ENCODE measurements at places on chromosomes 2 and 18. TPM values are rescaled to one million over a fixed set of nuclear protein-coding genes. Genes with fewer than 3 reads are reported as not detected.
A peak's percentile ranks its signal among the peaks of the same experiment; 100 is the strongest.

The MRPS9 gene
- 24.6 TPM for total RNA-seq

- H3K27me3 ChIP-seq = no peaks in the 10 kb centered on the region
- H3K27ac ChIP-seq = peak overlapping the region; percentile 31
- no peak for DNase-seq
- H3K4me3 ChIP-seq = no peak overlapping the region
These were observed 25.9 kb upstream of the IMPA2 start for GRCh38 chr18:11955239-11956029.

GRCh38 chr2:69310111-69311023, 76.7 kb downstream of the GFPT1 start:
- no peak for DNase-seq
- no peaks in the 10 kb centered on the region for H3K27me3 ChIP-seq
- H3K27ac ChIP-seq = peak overlapping the region; percentile 4

DNA sequence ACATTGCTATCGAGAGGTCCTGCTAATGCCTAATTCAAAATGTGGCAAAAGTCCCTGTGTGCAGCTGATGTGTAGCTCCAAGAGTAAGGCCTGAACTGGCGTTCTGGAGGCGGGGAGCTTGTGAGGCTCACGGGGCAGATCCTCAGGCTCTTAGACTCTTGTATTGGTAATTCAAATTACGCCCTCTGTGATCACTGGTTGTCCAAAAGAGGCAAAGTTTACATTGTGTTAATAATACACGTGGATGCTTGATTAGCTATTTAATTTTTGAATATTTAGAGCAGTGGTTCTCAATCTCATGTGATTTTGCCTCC, 12.4 kb upstream of the CRYGA start:
- DNase-seq = no peak
- H3K36me3 ChIP-seq = no peaks in the 10 kb centered on the region
- no peak overlapping the region for H3K27ac ChIP-seq
- H3K4me1 ChIP-seq = peaks cover 8% of the 10 kb centered on the region

GRCh38 chr2:115183144-115183543, 740.7 kb downstream of the DPP10 start:
- H3K4me1 ChIP-seq = no peaks in the 10 kb centered on the region
- no peaks in the 10 kb centered on the region for H3K36me3 ChIP-seq
- H3K4me3 ChIP-seq = no peak overlapping the region
- H3K27me3 ChIP-seq = no peaks in the 10 kb centered on the region
- no peak for DNase-seq

- H3K4me1 ChIP-seq = peaks cover 60% of the 10 kb centered on the region
- peak overlapping the region; percentile 95 for H3K27ac ChIP-seq
- H3K4me3 ChIP-seq = peak overlapping the region; percentile 81
- H3K36me3 ChIP-seq = peaks cover 16% of the 10 kb centered on the region
- no peaks in the 10 kb centered on the region for H3K27me3 ChIP-seq
- no peak for DNase-seq
These were observed 666 bp upstream of the STAT1 start for GRCh38 chr2:191014653-191015020.

DNA sequence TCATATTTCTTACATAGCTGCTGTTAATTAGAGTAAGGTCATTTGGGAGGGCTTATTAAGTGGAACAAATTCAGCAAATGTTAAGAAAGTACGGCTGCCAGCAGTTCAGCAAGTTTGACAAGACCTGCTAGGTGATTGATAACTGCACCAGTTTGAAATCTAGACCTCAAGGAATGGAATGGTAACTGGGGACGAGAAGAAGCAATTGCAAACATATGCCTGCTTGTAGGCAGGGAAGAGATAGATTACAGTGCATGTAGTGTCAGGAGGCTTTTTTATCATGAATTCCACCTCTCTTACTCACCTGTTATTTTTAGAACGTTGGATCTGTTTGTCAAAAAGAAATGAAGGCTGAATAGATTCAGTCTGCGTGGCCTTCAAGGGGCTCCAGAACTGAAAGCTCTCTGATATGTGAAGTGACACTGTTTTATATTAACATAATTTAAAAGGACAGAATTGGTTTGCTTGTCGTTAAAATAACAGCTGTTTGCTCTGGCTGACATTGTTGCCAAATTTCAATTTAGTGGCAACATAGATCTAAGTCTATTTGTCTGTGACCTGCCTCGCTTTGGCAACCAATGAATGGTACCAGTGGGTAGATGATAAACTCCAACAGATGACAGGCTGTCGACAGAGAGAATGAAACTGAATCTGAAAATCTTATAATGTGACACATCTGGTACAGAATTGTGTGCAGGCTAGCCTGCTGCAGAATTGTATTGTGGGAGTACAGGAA, 199.3 kb downstream of the ZNF407 start:
- H3K27me3 ChIP-seq = no peaks in the 10 kb centered on the region
- peaks cover 5% of the 10 kb centered on the region for H3K4me1 ChIP-seq
- DNase-seq = no peak
- H3K4me3 ChIP-seq = no peak overlapping the region
- no peak overlapping the region for H3K27ac ChIP-seq

DNA sequence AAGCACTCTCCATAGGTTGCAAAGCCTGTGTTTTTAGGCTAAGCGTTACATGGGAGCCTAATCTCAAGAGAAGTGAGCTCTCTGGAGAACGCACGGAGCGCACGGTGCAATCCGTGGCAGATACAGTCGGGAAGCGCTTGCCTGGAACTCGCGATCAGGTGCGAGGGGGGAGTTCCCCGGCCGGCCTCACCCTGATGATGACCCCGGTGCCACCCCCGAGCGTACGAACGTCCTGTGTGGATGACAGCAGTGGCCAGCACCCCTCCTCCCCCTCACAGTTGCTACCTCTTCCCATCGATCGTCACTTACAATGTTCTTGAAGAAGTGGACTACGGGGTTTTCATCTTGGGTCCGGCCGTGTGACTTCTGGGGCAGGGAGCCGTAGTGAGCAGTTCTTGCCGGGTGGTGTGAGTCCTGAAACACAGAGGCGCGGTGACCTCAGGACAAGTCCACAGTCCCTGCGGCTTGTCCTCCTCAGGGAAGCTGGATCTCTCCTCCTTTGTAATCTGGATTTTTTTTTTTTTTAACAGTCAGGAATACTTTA, 142.9 kb downstream of the MBP start:
- H3K4me1 ChIP-seq = peaks cover 10% of the 10 kb centered on the region
- no peak overlapping the region for H3K4me3 ChIP-seq
- H3K27ac ChIP-seq = no peak overlapping the region
- no peaks in the 10 kb centered on the region for H3K36me3 ChIP-seq

DNA sequence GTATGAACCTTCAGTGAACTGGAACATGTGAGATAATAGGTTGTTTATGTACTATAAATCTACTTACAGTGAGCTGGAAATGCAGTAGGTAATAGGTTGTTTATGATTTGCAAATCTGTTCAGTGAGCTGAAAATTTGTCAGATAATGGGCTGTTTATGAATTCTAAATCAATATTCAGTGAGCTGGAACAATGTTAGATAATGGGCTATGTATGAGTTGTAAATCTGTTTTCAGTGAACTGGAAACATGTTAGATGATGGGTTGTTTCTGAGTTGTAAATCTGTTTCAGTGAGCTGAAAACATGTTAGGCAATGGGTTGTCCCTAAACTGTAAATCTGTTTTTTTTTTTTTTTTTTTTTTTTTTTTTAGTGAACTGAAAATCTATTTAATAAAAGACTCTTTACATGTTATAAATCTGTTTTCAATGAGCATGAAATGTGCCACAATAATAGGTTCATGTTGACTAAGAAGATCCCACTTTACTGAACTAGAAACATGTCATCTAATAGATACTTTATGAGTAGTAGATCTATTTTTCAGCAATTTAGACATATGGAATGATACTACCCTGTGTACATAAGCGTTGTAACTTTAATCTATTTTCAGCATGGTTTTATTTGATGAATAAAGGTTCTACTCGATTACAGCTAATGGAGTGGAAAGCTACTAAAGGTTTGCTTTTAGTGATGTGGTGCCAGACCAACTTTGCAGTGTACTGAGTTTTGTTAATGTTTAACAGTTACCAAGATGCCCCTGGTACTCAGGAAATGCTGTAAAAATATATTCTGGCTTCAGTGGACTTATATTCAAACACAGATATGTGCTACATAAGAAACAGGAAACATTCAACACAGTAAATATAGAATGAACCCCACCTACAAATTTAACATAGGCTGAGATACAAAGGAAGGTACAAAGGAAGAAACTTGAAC, 1471.8 kb downstream of the LRP1B start:
- H3K27me3 ChIP-seq = no peaks in the 10 kb centered on the region
- no peaks in the 10 kb centered on the region for H3K36me3 ChIP-seq
- no peak overlapping the region for H3K27ac ChIP-seq
- peak; percentile 35 for DNase-seq
- H3K4me3 ChIP-seq = no peak overlapping the region
